ENCODE measurements at places on chromosomes 11 and 22.

DNA sequence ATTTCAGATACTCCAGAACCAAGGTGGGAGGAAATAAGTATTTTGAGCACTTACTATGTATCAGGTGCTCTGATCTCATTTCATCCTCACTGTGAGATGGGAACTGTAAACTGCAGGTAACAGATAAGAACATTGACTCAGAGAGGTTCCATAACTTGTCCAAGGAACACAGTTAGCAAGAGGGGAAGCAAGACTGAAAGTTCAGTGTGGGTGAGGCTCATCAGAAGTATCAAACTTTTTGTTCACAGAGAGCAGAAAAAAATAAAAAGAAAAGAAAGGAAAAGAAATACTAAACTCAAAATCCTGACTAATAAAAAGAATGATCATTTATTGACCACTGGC is 37.1 kb downstream of the RAB30 start:
- DNase-seq: no peak

- no peak for DNase-seq
Measured at GRCh38 chr11:45889555-45889954, 4.1 kb downstream of the MAPK8IP1 start.

- DNase-seq: no peak
Measured at GRCh38 chr22:36904260-36904880, 9.1 kb upstream of the CSF2RB start.

DNA sequence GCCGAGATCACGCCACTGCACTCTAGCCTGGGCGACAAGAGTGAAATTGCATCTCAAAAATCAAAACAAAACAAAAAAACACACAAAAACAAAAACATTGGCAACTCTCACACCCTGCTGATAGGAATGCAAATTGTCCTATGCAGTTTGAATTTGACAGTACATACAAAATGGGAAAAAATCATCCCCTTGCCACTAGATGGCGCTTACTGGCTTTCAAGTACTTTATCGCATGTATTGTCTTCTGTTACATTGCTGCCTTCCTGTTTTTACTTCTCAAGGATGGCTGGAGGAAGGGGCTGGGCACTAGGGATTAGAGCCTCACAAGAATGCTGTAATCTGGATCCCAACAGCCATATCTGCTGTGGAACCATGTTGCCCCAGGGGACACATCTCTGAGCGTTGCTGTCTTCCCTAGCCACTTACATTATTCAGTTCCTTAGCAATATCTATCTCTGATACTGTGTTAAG is 59.4 kb upstream of the A4GALT start:
- peak; percentile 28 for DNase-seq

DNA sequence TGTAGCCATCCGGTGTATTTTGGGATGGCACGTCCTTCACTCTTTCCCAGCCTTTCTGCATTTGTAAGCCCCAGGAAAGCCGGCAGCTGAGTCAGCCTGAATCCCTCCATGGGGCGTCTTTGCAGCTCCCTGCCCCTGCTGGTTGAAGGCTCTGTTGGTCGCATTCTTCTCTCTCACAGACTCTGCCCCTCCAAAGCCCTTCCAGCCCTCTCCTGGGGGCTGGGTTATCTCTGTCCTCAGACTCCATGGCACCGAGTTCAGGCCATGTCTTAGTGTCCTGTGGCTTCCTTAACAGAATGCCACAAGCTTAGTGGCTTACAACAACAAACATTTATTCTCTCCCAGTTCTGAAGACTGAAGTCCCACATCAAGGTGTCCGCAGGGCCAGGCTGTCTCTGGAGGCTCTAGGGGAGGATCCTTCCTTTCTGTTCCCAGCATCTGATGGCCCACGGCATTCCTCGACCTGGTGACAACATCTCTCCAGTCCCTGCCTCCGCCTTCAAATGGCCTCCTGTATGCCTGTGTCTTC is 62.2 kb downstream of the BCR start:
- DNase-seq: peak; percentile 36

- no peak for DNase-seq
Measured at GRCh38 chr11:62153617-62154016, 29.8 kb downstream of the INCENP start.

- no peak for DNase-seq
Measured at GRCh38 chr22:22369964-22370270, 125.3 kb downstream of the VPREB1 start.

DNA sequence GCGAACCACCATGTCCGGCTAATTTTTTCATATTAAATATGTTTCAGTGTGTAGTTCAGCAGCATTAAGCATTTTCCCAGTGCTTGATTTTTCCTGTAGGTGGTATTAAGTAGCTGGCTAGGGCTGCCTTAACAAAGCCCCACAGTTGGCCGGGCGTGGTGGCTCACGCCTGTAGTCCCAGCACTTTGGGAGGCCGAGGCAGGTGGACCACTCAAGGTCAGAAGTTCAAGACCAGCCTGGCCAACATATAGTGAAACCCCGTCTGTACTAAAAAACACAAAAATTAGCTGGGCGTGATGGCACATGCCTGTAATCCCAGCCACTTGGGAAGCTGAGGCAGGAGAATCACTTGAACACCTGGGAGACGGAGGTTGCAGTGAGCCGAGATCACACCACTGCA is 33.5 kb upstream of the TOLLIP start:
- no peak for DNase-seq

- DNase-seq: peak; percentile 84
Measured at GRCh38 chr22:36977401-36977861, 41.8 kb downstream of the TST start.

- DNase-seq: peak; percentile 84
Measured at GRCh38 chr22:17785185-17786184, 11.2 kb upstream of the BID start.

GRCh38 chr11:118212781-118213191 is 12.0 kb downstream of the JAML start:
- no peak for DNase-seq

GRCh38 chr22:30038219-30038618 is 42.0 kb upstream of the HORMAD2 start:
- peak; percentile 53 for DNase-seq

- no peak for DNase-seq
Measured at GRCh38 chr11:13288375-13289029, 10.9 kb downstream of the BMAL1 start.

- no peak for DNase-seq
Measured at GRCh38 chr11:119504371-119504770, 81.4 kb upstream of the THY1 start.

GRCh38 chr11:19199771-19200170 is 2.0 kb downstream of the CSRP3 start:
- no peak for DNase-seq

DNA sequence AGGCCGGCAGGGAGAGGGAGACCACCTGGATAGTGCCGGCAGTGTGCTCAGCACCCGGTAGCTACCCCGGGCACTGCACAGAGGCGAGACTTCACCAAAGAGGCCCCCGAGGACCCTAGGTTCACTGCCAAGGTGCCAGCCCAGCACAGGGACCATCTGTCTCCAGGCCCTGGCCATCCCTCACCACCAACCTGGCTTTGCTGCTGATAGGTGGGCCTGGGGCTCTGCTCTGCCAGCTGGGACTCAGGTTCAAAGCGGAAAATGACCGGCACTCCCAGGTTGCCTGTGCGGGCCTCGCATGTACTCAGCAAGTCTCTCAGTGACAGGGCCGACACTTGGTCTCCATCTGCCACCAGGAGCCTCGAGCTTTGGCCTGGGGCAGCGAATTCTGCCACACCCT is 812.2 kb downstream of the BRD1 start:
- DNase-seq: no peak

GRCh38 chr22:37918580-37919270 is 12.6 kb downstream of the MICALL1 start:
- DNase-seq: no peak

- DNase-seq: peak; percentile 95
Measured at GRCh38 chr11:62556108-62556874, 9.7 kb upstream of the AHNAK start.

DNA sequence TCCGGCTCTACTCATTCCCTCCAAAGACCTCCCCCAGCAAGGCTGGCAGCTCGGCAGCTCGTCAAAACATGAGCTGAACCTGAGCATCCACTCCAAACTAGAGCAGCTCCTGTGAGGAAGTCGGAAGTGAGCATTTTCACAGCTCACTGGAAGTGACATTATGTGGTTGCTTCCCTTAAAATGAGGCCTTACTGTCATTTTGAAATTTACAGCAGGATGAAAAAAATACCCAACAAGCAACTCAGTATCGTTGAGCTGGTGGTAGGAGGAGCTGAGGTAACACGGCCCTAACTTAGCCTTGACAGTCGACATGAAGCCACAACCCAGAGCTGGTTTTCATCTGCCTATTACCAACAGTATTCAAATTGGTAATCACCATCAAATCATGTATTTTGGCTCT is 38.0 kb upstream of the ARFGAP3 start:
- no peak for DNase-seq

DNA sequence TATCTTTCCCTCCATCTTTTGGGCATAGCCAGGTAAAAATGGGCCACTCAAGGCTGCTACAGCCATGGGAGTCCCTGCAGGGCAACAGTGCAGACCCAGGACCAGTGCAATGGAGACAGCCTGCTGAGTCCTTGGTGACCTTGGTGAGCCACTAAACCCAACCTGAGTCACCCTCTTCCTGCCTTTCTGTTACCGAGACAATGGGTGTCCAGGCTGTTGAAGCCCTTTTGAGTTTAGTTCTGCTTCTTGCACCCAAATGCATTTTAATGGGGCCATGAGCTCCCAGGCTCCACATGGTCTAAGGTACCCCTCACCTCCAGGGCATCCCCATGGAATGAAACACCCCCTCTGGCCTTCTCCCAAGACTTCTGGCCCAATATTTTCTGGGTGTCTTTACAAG is 874 bp upstream of the PLAAT4 start:
- no peak for DNase-seq

GRCh38 chr22:24809331-24809730 is 3.3 kb downstream of the SGSM1 start:
- peak; percentile 28 for DNase-seq

GRCh38 chr11:134755535-134755934 is 343.5 kb upstream of the B3GAT1 start:
- no peak for DNase-seq

DNA sequence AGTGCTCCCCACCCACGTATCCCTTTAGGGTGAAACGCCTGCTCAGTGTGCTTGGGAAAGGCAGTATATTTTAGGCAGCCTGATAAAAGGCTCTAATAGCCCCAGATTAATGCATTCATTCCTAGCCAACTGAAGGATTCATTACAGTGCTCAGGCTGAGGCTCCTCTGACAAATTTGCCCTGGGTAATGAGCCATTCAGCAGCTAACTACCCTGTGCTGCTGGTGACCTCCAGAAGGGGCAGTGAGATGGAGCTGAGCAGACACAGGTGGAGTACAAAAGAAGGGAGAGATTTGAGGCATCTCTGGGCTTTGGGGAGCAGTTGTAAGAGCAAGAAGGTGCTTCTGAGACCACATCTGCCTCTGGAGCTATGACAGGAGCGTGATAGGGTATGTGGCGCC is 817.0 kb downstream of the NTM start:
- DNase-seq: no peak

- no peak for DNase-seq
Measured at GRCh38 chr11:83285151-83285770, 906 bp downstream of the CCDC90B start.

DNA sequence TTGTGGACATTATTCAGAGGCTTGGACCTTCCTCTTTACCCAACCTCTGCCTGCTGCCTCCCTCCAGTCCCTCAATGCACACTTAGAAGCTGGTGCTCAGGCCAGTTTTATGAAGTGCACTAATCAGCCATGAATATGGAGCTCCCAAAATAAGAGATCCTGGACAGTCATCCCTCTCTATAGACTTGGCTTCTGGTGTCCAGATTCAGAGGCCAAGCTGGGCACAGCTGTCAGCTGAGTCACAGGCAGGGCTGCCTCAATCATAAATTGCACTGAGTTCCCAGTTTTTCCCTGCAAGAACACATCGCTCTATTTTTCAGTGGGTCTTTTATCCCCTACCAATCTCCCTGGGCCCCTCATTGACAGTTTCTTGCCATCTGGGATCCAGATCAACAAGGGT is 161.7 kb upstream of the CADM1 start:
- peak; percentile 61 for DNase-seq

GRCh38 chr11:14677146-14677545 is 33.5 kb downstream of the PDE3B start:
- no peak for DNase-seq

GRCh38 chr11:112226831-112227401 is 688 bp downstream of the PTS start:
- no peak for DNase-seq

DNA sequence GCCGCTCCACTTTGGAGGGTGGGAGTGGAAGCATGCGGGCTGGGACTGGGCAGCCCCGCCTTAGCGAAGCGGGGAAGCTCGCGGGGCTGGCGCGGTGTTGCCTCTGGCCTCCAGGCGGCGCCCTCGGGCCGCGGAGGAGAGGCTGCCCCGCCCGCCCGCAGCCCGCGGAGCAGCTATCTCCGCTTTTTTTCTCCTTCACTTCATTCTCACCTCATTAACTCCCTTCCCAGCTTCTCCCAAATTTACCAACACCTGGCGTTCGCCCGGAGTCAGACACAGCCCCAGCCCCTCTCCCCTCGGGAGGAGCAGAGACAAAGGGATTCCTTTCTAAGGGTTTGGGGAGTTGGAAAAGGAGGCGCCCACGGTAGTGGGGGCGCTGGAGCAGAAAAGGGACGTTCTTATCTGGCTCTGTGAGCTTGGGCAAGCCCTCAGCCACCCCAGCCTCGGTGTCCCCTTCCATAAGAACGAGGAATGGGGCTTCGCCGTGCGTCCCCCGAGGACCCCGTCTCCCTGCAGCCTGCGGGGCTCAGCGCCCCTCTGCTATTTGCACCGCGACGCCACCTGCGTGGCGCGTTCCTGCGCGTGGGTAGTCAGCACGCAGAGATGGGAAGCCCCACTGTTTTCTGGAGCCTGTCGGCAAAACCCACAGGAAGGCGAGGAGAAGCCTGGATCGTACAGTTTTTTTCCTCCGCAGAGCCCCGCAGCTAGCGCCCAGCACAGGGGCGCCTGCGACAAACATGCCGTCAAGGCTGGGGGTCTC is 1.5 kb upstream of the WNT11 start:
- DNase-seq: peak; percentile 93

DNA sequence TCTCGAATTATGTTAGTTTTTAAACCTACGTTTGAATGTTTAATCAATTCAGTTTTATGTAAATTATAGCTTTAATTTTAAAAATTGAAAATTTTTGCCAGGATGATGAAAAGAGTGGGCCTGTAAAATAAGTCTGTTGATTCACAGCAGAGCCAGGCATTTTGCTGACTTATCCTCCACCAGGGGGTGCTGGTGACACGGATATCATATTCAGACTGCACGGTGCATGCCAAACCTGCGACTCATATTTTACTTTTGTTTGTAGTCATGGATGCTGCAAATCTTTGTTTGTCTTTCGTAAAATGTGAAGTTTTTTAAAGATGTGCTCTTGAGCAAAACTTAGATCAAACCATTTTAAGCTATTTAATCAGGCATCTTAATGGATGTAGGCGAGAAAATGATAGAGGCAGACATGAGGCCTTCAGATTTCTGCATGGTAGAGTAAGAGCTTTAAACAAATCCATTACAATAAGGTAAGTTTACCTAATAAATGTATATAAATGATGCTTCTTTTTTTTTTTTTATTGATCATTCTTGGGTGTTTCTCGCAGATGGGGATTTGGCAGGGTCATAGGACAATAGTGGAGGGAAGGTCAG is 3.6 kb upstream of the OR8B3 start:
- peak; percentile 74 for DNase-seq

- no peak for DNase-seq
Measured at GRCh38 chr11:69211920-69212797, 56.4 kb downstream of the SMIM38 start.
